Endothelial cell (in vitro differentiated cells): ENCODE measurements at places on chromosomes 4 and X. TPM values are rescaled to one million over a fixed set of nuclear protein-coding genes. Genes with fewer than 3 reads are reported as not detected.

GRCh38 chr4:47160095-47160494 is 128.7 kb downstream of the GABRB1 start:
- no peak for DNase-seq

DNA sequence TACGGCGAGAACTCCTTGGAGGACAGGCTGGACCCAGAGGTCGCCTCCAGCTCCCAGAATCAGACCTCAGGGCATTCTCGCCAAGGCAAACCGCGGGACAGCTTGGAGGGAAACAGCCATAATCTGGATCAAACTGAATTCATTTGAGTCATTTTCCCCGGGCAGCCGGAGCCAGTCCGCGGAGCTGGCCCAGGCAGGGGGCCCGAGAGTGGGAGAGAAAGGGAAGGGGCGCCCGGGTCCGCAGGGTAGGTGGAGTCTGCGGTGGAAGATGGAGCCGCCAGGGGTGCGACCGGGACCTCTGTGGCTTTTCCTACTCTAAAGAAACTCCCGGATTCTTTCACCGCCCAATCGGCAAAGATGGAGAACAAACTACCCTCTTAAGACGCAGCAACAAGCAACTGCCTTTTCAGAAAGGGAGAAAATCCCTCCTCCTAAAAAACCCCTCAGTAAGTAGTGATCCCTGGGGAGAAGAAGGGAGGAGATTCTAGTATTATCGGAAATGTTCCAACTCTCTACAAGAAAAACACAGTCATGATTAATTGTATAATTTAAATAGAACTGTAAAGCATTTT is 5.2 kb downstream of the NKX3-2 start:
- DNase-seq: no peak

GRCh38 chr4:94653095-94653649 is 104.6 kb upstream of the BMPR1B start:
- no peak for DNase-seq

GRCh38 chr4:22764183-22764582 is 71.4 kb downstream of the GBA3 start:
- no peak for DNase-seq

- DNase-seq: no peak
These were observed 1230.4 kb downstream of the PCDH18 start for GRCh38 chr4:136301749-136302495.

The UPF3B gene
- total RNA-seq: 11.8 TPM

The P2RY8 gene
- not detected for total RNA-seq
